ENCODE measurements at places on chromosomes 3 and 15. TPM values are rescaled to one million over a fixed set of nuclear protein-coding genes. Genes with fewer than 3 reads are reported as not detected.

SLCO3A1 gene
- total RNA-seq, result 19.2 TPM

LEKR1 gene
- 0.54 TPM for total RNA-seq

FOXL2 gene
- total RNA-seq, result 2.5 TPM

CX3CR1 gene
- total RNA-seq, result not detected

EFCC1 gene
- 0.03 TPM for total RNA-seq

BUB1B gene
- total RNA-seq, result 32.9 TPM

STX19 gene
- not detected for total RNA-seq

CSTA gene
- 1.1 TPM for total RNA-seq

TRH gene
- total RNA-seq, result not detected

CMTM8 gene
- total RNA-seq, result 10.5 TPM

AAGAB gene
- total RNA-seq, result 69.8 TPM

PPM1L gene
- total RNA-seq, result 0.50 TPM

FSD2 gene
- not detected for total RNA-seq

HIGD2B gene
- total RNA-seq, result not detected

ITPKA gene
- total RNA-seq, result 2.0 TPM

COL7A1 gene
- 208 TPM for total RNA-seq

DGKG gene
- total RNA-seq, result 8.6 TPM

OIP5 gene
- total RNA-seq, result 15.0 TPM

C3orf20 gene
- 0.05 TPM for total RNA-seq

SLC6A11 gene
- total RNA-seq, result 0.09 TPM

CCR5 gene
- total RNA-seq, result not detected

CPLX3 gene
- 0.05 TPM for total RNA-seq

TMEM207 gene
- total RNA-seq, result not detected

SCAMP5 gene
- 15.0 TPM for total RNA-seq

DYNLT2B gene
- total RNA-seq, result 24.2 TPM

CTDSPL gene
- 8.9 TPM for total RNA-seq

MASP1 gene
- not detected for total RNA-seq

CHRFAM7A gene
- 7.5 TPM for total RNA-seq

MCCC1 gene
- total RNA-seq, result 7.8 TPM

SEMA6D gene
- total RNA-seq, result not detected

SI gene
- total RNA-seq, result not detected

ZBBX gene
- total RNA-seq, result not detected

CEP152 gene
- total RNA-seq, result 4.2 TPM

C3orf85 gene
- total RNA-seq, result not detected

DAPK2 gene
- total RNA-seq, result 4.2 TPM

MYRIP gene
- total RNA-seq, result not detected

GMNC gene
- total RNA-seq, result not detected

THBS1 gene
- total RNA-seq, result 23.9 TPM

RPL4 gene
- total RNA-seq, result 5,916 TPM

NOP10 gene
- 532 TPM for total RNA-seq

ADGRG7 gene
- not detected for total RNA-seq

MAGI1 gene
- 3.7 TPM for total RNA-seq

ZNF502 gene
- 1.3 TPM for total RNA-seq

SNX22 gene
- 0.90 TPM for total RNA-seq

RARB gene
- total RNA-seq, result 10.4 TPM

GOLGA8H gene
- total RNA-seq, result 1.8 TPM

GOLGA8S gene
- total RNA-seq, result 0.18 TPM

HYPK gene
- total RNA-seq, result 3.3 TPM

GOLGA6A gene
- total RNA-seq, result 0.05 TPM

MRAS gene
- total RNA-seq, result 10.5 TPM

RBPMS2 gene
- total RNA-seq, result 6.5 TPM

THRB gene
- total RNA-seq, result 1.2 TPM

GOLGA6L1 gene
- not detected for total RNA-seq
